ENCODE measurements at places on chromosomes 12 and 14.

DNA sequence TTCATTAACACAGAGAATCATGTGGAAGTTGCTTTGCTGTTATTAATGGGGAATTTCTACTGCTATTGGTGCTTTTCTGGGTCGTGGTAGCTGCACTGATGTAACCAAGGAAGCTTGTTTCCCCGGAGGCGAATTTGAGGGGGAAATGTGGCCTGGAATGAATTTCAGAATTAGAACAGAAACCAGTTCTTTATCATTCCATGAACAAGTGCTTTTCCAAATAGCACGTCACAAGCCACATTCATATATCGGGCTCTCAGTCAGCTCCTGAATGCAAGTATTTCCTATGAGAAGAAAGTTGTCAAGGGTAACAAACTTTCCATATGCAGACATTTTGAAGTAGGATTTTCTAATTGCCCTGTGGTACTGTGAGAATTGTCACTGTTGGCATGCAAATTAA is 1353.2 kb downstream of the AACS start:
- no peak for DNase-seq

- no peak for DNase-seq
These were observed 151.6 kb downstream of the PIWIL1 start for GRCh38 chr12:130489293-130489692.

DNA sequence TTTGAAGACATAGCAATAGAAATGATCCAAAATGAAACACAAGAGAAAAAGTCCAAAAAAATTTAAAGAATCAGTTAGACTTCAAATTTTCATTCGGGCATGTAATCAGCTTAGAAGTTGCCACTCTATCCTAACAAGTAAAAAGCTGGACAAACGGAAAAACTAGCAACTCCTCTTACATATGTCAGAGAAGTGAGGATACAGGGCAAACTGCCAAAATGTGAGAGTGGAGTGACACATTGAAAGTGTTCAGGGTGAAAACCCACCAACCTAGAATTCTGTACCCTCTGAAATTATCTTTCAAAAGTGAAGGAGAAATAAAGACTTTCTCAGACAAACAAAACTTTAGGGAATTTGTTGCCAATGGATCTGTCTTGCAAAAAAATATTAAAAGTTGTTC is 42.0 kb upstream of the CHPT1 start:
- DNase-seq, result no peak

- DNase-seq, result peak; percentile 70
These were observed at the start of gene GCH1 for GRCh38 chr14:54902521-54903420. Gene GCH1 (minus strand): TSS chr14:54902826. CDS start chr14:54902663, 163 bp downstream.

DNA sequence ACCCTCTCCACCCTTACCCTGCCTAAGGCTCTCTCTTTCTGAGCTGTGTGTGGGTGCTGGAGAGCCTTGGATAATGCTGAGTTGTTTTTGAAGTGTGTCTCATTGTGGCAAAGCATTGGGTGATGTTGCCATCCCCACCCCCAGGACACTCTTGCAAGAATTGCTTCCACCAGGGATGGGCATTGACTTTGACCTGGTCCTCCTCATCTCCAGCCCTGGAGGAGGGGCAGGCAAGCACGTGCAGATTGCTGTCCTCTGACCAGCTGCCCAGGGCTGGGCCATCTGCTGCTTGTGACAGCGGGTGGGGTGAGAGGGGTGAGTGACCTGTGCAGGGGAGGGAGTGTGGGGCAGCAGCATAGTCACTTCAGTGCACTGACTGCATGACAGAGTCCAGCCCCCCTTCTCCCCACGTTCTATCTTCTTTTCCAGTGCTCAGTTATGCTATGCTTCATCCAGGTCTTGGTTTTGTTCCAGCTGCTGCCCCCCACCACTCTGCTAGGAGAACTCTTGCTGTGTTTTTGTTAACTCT is 26.2 kb downstream of the SUSD6 start:
- no peak for DNase-seq

DNA sequence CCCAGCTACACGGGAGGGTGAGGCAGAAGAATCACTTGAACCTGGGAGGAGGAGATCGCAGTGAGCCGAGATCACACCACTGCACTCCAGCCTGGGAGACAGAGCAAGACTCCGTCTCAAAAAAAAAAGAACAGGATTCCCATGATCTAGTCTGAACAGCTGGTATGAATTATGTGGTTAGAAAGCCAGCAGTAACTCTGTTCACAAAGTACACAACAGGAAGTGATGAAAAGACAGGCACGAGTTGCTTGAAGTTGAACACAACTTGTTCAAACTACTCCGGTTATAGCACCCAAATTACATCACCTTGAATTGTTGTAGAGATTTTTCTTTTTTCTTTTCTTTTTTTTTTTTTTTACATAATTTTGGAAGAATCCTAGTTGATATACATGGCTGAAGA is 238.8 kb upstream of the RGS6 start:
- no peak for DNase-seq

GRCh38 chr12:2054091-2055018 is 1.6 kb downstream of the CACNA1C start:
- no peak for DNase-seq

GRCh38 chr14:99606359-99606758 is 2.4 kb upstream of the CCDC85C start:
- DNase-seq, result no peak

DNA sequence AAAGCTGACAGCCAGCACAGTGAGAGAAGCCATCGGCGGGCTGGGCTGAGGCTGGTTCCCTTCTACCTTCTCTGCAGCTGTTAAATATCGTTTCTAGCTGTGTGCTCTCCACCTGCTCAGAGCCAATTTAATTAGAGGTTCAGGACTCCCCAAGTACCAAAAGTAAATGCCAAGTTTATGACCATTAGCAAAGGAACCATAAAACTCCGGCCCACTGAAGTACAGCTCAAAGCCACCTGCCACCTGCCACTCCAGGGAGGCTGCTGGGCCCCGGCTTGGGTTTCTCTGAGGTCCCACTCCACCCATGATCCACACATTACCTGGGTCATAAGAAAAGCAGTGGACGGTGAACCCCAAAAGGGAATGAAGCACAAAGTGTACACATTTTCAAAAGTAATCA is 272.8 kb downstream of the KSR2 start:
- DNase-seq, result no peak

DNA sequence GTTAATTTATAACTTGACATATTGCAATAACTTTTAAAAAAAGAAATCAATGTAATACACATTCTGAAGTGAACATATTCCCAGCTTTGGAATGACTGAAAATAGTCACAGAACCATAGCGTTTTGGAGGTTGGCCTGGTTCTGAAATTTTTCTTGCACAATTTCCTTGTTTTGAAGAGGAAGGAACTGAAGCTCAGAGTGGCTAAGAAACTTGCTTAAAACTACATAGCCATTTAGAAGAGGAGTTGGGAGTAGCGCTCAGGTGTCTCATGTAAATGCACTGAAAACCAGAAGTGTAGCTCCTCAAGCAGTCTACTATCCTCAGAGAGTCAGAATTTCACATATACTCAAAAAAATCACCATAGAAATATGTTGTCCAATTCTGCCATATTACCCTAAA is 41.2 kb downstream of the SLC38A1 start:
- no peak for DNase-seq

DNA sequence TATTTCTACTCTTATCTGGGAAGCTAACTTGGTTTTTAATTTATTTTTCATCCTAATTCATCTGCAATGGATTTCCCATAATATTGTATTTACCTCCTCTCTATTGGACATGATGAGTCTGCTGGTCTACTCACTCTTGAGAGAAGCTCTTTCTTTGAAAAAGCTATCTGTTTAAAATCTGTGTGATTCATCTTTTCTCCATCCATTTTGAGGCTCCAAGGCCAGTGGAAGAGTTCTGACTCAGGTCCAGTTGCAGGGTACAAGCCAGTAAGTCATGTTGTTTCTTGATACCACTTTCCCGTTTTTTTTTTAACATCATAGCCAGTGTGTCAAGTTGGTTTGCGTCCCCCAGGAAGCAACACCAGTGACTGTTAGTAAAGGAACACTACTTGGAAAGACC is 160.3 kb upstream of the BMP4 start:
- DNase-seq, result no peak

DNA sequence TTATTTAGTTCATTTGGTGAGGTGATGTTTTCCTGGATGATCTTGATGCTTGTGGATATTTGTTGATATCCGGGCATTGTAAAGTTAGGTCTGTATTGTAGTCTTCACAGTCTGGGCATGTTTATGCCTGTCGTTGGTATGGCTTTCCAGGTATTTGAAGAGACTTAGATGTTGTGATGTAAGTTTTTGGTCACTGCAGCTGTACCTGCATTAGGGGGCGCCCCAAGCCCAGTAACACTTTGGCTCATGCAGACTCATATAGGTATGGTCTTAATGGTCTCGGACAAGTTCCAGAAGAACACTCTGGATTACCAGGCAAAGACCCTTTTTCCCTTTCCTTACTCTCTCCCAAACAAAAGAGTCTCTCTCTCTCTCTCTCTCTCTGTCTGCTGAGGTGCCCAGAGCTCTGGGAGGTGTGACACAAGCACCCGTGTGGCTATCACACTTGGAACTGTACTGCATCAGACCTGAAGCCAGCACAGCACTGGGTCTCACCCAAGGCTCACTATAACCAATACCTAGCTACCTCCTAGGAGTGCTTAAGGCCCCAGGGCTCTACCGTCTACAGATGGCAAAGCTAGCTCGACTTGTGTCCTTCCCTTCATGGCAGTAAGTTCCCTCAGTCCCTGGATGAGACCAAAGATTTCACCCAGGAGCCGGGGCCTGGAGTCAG is 425.8 kb upstream of the ATXN7L3B start:
- no peak for DNase-seq

DNA sequence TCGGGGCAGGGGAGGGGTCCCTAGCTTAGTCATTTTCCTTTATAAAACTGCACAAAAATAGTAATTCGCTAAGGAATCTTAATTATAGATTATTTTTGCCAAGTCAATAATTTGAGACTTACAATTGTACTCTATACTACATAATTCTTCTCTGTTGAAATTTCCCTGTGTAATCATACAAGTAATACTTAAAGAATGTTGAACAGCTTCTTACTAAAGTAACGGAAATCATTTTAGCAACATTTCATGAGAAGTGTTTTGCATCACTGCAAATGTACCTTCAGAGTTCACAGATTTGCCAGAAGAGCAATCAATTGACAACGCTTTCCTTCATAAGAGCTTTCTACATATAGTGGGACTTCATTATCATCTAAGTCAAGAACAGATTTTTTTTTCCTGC is 7.9 kb upstream of the GNG2 start:
- DNase-seq, result no peak

DNA sequence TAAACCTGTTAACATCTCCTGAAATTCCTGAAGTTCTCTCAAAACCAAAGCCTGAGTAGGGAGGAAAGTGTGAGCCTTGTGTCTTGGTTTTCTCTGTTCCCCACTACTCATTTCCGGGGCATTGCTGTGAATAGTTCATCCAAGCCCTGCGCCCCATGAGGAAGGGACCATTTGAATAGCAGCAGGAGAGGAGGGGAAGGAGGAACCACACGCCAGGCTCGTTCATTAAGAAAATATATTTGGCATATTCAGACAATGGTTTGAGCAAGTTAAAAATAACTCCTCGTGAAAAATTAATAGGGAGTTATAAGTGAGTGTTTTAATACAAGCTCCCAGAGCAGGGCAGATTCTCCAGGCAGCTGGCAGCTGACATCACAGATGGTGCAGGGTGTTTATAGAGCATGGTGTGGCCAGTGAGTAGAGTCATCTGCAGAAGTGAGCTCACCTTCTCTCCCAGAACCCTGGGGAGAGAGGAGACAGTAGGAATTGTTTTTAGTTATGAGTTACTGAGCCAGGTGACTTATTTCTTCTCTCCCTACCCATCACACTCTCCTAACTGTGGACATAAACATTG is 29.5 kb upstream of the CISTR start:
- DNase-seq, result no peak

GRCh38 chr14:75539162-75539560 is 16.9 kb downstream of the BATF start:
- no peak for DNase-seq

GRCh38 chr12:78483767-78484315 is 380.7 kb upstream of the SYT1 start:
- no peak for DNase-seq

- DNase-seq, result no peak
These were observed 2.6 kb upstream of the TRMT61A start for GRCh38 chr14:103526247-103526913.

DNA sequence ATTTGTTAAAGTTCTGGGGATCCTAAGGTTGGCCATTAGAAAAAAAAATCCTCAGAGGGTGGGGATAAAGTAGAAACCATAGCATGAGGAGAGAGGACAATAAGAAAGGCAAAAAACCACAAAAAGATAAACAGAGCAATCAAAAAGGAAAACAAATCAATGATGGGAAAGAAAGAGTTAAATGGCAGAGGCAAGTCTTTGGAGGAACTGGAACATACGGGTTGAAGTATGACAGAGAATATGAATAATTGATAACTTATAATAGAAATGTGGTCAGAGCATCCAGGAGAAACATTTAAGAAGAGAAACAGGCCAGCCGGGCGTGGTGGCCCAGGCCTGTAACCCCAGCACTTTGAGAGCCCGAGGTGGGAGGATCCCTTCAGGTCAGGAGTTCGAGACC is 17.8 kb upstream of the SALL2 start:
- DNase-seq, result no peak

- DNase-seq, result peak; percentile 62
These were observed 123.0 kb upstream of the PZP start for GRCh38 chr12:9331218-9331626.

GRCh38 chr12:12918781-12919389 is 27.5 kb downstream of the GPRC5A start:
- no peak for DNase-seq

DNA sequence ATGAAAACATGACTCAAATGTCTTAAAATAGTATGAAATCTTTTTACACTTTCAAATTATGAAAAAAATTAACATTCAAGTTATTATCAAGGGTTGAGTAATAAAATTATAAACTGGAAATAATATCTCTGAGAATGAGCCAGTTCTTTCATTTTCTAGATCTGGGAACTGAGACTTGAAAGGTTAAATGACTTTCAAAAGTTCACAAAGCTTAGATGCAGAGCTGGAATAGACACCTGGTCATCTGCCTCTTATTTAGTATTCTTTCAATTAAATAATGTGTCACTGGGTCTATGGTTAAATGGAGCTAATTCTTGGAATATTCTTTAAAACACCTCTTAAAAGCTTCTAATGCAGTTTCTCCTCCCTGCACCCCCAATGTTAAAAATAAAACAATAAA is 86.6 kb downstream of the CDK17 start:
- DNase-seq, result no peak

DNA sequence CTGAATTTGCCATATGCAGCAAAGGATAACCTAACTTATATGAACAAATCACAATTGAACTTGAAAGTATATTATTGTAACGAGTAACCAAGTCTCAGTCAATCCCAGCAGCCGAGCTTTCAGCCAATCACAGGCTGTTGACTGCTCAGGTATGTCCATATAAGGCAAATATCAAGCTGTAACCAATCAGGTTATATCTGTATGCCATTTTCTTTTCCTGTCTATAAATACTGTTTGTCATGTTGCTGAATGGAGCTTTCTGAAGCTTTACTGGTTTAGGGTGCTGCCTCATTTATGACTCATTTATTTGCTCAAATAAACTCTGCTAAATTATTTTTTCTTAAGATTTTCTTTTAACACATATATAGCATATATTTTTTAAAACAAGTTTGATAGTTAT is 1059.5 kb downstream of the GALC start:
- DNase-seq, result no peak

GRCh38 chr12:92070864-92071445 is 74.7 kb downstream of the BTG1 start:
- DNase-seq, result no peak

- no peak for DNase-seq
These were observed 131.7 kb downstream of the MIPOL1 start for GRCh38 chr14:37329189-37330001.
